ENCODE measurements at places on chromosomes 1 and 21.

- DNase-seq: no peak
Measured at GRCh38 chr1:77347646-77348045, 65.8 kb downstream of the AK5 start.

DNA sequence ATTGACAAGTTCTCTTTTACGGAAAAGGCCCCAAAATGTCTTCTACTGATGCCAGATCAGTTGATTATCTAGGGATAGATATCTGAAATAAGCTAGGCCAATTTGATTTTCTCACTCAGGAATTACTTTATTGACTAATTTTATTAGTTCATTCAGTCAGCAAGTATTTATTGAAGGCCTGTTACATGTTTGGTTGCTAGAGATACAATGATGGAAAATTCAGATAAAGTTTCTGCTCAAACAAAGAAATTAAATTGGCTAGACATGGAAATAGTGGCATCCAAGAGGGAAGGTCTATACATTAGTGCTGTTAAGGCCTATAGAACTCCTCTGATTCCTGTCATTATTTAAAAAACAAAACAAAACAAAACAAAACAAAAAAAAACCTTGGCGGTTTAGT lies 56.5 kb downstream of the HS2ST1 start:
- no peak for DNase-seq

- DNase-seq: no peak
Measured at GRCh38 chr1:85849660-85850059, 141.4 kb upstream of the ZNHIT6 start.

DNA sequence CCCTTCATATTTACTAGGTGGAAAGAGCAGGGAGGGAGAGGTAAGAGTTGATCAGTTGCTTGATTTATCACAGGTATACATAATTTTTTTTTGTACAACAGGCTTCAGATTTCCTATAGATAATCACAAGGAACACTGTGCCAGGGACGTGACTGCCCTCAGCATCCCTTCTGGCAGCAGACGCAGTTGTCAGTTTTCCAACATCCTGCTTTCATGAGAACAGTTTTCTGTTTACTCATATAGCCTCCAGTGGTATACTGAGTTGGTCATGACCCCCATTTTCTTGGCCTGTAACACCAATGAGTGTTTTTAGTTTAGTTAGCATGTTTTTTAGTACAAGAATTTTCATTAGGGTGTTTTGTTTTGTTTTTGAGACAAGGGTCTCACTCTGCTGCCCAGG lies 37.9 kb upstream of the PTPRF start:
- no peak for DNase-seq

- no peak for DNase-seq
Measured at GRCh38 chr1:101145449-101145820, 91.4 kb upstream of the S1PR1 start.

GRCh38 chr21:35190201-35190701 lies 141.1 kb upstream of the RUNX1 start:
- no peak for DNase-seq

- peak; percentile 77 for DNase-seq
Measured at GRCh38 chr1:154325583-154326545, 539 bp downstream of the ATP8B2 start.

DNA sequence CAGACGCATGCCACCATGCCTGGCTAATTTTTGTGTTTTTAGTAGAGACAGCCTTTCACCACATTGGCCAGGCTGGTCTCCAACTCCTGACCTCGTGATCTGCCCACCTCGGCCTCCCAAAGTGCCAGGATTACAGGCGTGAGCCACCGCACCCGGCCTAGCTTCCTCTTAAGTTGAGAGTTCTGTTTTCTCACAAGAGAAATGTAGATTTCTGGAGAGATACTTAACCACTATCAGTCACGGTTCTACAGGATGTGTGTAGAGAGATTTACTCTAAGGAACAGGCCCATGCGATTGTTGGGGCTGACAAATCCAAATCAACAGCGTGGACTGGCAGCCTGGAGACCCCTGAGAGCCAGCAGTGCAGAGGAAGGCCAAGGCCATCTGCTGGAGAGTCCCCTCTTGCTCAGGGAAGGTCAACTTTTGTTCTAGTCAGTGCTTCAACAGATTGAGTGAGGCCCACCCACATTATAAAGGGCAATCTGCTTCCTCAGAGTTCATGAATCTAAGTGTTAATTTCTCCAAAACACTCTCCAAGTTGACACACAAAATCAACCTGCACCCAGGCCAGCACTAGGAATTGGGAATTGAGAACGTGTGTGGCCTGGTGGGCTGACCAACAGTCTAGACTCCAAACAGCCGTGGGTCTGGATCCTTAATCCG lies 38.7 kb downstream of the CHAF1B start:
- DNase-seq: no peak

GRCh38 chr1:5105744-5106143 lies 451.3 kb downstream of the AJAP1 start:
- no peak for DNase-seq
